ENCODE measurements at places on chromosomes 1 and 21.

- no peak for DNase-seq
Measured at GRCh38 chr21:45014747-45015468, 59.5 kb upstream of the ADARB1 start.

DNA sequence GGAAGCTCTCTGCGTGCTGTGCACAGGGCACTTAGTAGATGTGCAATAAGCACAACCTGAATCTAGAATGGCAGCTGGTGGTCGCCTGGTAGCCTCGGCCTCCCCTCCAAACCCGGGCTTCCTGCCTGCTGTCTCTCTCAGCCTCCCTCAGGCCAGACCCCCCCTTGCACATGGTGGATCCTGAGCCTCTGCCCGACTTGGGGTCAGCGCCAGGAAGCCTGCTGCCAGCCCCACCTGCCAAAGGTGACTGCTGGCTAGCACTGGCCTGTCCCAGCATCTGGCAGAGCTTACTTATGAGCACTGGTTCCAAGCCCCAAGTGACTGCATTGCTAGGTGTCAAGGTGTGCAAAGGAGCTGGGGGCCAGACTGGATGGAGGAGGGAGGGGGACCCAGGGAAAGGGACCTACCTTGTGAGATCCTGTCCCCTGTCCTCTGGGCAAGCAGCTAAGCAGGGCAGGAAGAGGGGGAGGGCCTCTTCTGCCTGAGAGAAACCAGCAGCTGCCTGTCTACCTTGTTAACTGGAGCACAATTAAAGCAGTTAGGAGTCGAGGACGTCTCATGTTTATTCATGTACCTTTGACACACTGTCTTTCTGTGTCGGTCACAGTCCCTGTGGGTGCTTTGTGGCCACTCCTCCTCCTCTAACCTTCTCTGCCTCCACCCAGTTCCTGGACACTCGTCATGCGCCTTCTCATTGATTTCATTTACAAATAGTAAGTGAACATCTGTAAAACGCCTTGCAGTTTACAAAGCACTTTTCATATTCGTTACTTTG is 100.9 kb downstream of the DDX20 start:
- no peak for DNase-seq

- peak; percentile 11 for DNase-seq
Measured at GRCh38 chr1:153677718-153678518, 570 bp upstream of the NPR1 start.

DNA sequence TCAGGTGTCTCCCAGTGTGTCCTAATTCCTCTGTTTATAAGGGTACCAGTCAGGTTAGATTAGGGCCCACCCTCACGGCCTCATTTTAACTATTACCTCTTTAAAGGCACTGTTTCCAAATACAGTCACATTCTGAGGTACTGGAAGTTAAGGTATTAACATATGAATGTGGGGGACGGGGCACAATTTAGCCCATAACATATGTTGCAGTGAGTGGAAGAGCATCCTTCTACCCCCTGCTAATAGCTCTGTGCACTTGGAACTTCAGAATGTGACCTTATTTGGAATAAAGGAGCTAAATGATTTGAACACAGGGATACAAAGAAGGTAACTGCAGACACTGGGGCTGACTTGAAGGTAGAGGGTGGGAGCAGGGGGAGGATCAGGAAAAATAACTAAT is 67.3 kb upstream of the ADGRL2 start:
- no peak for DNase-seq

DNA sequence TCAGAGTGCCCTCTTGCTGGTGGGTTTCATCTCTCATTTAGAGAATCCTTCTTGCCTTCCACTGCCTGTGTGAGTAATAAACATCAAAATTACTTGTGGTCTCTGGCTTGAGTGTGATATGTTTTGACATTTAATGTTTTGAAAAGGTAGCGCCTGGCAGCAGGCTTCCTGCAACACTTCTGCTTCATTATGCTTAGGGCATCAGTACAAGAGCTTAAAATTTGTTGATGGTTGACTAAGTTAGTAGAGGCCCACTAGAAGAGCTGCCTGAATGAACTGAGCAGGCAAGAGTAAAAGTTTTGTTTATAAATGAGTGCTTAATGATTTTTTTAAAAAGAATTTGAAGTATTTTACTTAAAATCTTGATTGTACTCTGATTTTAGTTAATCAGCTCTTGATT is 6.4 kb upstream of the RPE65 start:
- DNase-seq, result no peak

DNA sequence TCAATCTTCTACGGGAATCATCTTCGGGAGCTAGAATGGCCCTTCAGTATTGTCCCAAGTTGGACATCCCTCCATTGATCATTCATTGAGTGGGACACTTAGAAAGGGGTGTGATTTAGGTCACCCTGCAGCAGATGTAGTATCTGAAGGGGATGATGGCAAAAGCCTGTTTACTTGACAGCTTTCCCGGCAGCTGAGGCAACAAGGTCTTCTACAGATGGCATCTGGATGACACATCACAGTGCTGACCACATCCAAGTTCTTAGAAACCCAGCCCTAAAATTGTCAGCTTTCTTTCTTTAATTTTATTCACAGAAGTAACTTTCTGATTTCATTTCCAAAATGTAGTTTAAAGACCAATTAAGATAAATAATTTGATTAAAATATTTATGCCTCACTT is 150.3 kb downstream of the AMY1C start:
- DNase-seq, result no peak

GRCh38 chr1:41322835-41323234 is 38.4 kb upstream of the FOXO6 start:
- peak; percentile 40 for DNase-seq

DNA sequence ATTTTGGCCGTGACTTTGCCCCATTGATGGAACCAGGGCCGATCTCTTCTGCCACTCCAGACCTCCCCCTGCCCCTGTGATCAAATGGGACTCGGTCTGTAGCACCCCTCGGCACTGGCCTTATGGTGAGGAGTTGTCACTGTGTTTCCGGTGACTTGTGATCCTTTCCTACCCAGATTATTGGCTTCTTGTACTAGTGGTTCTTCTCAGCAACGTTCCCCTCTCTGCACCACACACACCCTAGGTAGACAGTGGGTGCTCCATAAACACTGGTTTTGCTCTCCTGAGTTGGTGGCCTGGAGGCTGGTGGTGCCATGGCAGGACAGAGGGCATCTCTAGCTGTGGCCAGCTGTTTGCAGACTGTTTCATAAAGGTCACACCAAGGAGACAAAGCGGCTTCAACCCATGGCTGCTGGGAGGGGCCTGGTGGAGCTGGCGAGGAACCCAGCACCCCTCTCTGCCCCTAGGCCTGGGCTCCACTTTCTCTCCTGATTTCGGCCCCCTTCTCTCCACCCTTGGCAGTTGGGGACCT is 50.7 kb downstream of the DHRS3 start:
- DNase-seq, result no peak

GRCh38 chr1:8090241-8090702 is 64.2 kb upstream of the ERRFI1 start:
- no peak for DNase-seq

DNA sequence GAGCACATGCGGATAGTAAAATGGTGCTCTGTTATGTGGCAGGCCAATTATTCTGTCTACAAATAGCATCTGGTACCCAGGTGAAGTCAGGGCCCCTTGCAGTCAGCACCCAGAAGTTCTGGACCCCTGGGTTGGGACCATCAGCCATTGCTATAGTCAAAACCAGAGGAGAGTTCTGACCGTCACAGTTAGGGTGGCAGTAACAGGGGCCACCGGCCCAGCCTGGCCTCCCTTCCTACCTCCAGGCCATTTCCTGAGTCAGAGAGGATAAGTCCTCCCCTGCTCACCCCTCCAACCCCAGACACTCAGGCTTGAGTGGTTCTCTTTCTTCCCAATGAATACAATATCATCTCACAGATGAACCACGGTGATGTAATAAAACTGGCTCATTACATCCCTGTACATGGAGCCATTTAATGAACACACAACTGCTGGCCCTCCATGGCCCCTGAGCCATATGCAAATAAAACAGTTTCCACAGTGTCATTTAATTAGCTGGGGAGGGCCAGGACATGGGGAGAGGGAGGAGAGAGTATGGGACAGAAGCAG is 673.6 kb downstream of the MATN1 start:
- DNase-seq, result no peak

GRCh38 chr1:202835548-202836072 is 24.9 kb downstream of the PCAT6 start:
- DNase-seq, result no peak

GRCh38 chr1:62391369-62391971 is 45.4 kb upstream of the USP1 start:
- DNase-seq, result no peak

All from amygdala (tissue), 56 donors.